Activated CD8-positive, alpha-beta memory T cell treated with anti-CD3 and anti-CD28 coated beads for 4 hours (primary cell): ENCODE measurements at places on chromosomes 3 and 15.

GRCh38 chr3:53224536-53224935 is 31.3 kb downstream of the TKT start:
- DNase-seq: no peak

- no peak for DNase-seq
Observed at GRCh38 chr15:98164571-98164970, 204.1 kb downstream of the ARRDC4 start.

- no peak for DNase-seq
Observed at GRCh38 chr3:23038471-23038870, 164.7 kb upstream of the UBE2E2 start.

GRCh38 chr3:50602595-50603191 is 8.9 kb downstream of the CISH start:
- DNase-seq: no peak

GRCh38 chr3:15948388-15948787 is 150.6 kb upstream of the ANKRD28 start:
- no peak for DNase-seq

DNA sequence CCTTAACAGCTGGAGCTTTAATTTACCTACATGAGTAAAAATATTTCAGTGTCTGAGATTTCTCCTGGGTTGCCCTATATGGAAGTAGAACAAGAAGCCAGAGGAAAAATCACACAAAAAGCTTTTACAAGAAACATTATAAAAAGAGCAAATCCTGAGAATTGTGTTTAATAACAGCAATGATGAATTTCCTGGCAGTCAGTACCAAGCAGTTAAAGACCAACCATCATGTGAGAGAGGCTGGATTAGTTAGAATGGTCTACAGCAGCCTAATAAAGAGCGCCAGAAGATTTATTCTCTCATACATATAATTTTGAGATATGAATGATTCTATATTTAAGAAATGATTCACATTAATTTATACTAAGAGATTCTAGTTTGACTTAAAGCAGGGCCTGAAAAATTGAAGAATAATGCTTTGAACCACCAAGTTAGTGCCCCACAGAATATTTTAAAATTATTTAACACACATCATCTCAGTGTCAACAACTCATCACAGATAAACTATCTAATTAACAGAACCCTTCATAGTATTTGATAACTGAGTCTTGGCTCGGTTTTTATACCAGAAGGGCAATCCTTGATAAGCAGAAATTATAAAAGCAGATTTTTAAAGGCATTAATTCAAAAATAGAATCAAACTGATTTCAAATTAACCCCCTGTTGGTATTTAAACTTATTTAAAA is 59.9 kb upstream of the DPH6 start:
- no peak for DNase-seq

- DNase-seq: no peak
Observed at GRCh38 chr15:91263632-91264531, 163.8 kb downstream of the SV2B start.

DNA sequence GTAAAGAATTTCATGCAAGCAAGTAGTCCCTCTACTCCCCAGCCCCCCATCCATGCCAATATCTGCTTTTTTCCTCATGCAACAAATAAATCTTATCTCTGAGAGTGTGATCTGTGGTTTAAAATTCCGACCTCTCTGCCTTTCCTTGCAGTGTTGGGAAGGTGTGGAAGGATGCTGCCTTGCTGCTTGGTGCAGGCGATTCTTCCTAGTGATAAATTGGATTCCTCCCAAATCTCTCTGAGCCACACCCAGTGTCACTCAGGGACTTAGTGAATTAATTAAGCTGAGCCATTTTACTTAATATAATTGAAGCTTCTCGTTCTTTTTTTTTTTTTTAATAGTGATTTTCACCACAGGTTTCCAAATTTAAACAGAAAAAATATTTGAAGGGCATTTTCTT is 3.4 kb downstream of the GAP43 start:
- DNase-seq: no peak

- DNase-seq: no peak
Observed at GRCh38 chr3:104903064-104903463, 463.6 kb upstream of the ALCAM start.

DNA sequence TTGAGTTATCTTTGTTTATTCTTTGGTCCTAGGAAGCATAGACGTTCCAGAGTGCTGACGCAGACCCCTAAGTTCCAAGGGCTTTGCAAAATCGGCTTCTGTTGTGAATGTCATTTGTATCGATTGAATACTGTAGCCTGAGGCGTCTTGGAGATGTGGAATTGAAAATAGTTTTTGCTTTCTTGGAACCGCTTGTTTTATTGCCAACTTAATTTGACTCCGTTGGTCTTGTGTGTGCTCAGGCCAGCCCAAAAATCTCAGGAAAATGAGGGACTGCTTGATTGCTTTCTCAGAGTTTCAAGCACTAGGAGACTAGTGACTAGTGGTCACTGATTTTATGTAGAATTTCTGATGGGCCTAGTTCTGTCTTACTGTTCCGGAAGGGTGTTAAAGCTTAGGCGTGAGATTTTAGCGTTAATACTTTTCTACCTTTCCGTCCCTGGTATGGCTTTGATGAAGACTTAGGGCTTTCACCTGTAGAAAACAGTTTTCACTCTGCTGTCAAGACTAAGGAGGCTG is 263 bp upstream of the UTS2B start:
- DNase-seq: no peak

- DNase-seq: no peak
Observed at GRCh38 chr3:106371971-106372805, 503.4 kb upstream of the CBLB start.

GRCh38 chr3:119237299-119237698 is 3.4 kb downstream of the B4GALT4 start:
- no peak for DNase-seq

GRCh38 chr3:38998086-38998485 is 53.7 kb downstream of the SCN11A start:
- no peak for DNase-seq
